ENCODE measurements at places on chromosomes 13 and 19.

DNA sequence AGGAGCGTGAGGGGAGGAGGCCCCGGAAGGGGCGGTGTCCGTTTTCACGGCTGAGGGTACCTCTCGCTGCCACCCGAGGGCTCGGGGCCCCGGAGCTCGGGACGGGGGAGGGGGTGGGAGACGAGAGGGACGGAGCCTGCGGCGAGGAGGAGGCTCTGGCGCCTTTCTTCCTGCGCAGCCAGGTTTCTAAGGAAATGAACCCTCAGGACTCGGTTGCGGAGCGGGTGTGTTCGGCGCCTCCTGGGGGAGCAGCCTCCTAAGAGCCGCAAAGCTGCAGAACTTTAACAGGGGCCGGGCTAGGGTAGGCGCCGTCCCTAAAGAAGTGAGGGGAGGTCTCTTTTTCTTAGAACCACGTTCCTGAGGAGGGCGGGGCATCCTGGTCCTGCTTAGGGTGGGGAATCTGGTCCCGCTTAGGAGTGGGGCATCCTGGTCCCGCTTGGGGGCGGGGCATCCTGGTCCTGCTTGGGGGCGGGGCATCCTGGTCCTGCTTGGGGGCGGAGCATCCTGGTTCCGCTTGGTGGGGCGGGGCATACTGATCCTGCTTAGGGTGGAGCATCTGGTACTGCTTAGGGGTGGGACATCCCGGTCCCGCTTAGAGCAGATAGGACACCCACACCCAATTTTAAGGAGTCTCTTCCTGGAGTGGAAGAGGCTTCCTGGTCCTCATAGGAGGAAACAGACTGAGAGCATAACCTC lies 6.2 kb downstream of the SYT5 start:
- peak; percentile 62 for DNase-seq

- DNase-seq, result peak; percentile 89
Measured at GRCh38 chr13:103525530-103525929, 459.3 kb upstream of the SLC10A2 start.

DNA sequence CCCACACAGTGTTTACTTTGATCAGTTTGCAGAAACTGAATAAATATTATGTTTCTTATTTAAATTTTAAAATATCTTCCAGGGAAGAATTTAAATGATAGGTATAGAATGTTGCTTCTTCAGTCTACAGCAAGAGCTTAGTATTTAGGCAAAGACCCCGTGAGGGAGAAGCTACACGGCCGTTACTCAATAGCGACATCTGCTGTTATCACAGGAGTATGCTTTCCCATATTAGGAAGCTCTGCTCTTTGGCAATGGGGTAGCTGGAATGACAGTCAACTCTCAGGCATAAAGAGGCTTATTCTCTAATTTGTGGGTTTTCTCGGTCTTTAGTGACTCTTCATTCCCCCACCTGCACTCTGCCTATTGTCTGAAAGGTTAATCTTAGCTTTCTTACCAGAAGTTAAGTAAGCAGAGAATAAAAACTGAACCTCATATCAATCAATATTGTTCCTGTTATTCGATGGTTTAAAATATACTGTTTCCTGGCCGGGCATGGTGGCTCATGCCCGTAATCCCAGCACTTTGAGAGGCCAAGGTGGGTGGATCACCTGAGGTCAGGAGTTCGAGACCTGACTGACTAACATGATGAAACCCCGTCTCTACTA lies 13.2 kb upstream of the LHFPL6 start:
- peak; percentile 72 for DNase-seq

- no peak for DNase-seq
Measured at GRCh38 chr13:107721125-107721869, 494.0 kb downstream of the LIG4 start.

- DNase-seq, result no peak
Measured at GRCh38 chr19:14073925-14074838, 1.6 kb downstream of the MISP3 start.

DNA sequence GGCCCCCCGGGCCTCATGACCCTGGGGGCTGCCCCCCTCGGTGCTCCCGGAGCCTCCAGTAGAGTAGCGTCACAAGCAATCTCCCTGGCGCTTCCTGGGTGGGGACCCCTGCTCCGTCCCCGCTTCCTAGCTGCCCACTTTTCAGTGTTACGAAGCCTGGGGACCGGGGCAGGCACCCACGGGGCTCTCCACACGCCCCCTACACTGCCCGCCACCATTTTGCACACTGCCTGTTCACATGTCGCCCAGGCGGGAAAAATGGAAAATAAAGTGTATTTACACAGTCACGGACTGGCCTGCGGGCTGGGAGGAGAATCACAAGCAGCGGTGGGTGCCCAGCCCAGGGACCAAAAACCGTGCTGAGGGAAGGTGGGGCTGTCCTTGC lies 9.5 kb downstream of the PRR36 start:
- no peak for DNase-seq

- DNase-seq, result no peak
Measured at GRCh38 chr13:42214446-42214845, 57.5 kb upstream of the AKAP11 start.

GRCh38 chr19:30305346-30306060 lies 66.7 kb upstream of the ZNF536 start:
- DNase-seq, result no peak

GRCh38 chr19:17703824-17704463 lies 15.3 kb upstream of the MAP1S start:
- DNase-seq, result no peak

DNA sequence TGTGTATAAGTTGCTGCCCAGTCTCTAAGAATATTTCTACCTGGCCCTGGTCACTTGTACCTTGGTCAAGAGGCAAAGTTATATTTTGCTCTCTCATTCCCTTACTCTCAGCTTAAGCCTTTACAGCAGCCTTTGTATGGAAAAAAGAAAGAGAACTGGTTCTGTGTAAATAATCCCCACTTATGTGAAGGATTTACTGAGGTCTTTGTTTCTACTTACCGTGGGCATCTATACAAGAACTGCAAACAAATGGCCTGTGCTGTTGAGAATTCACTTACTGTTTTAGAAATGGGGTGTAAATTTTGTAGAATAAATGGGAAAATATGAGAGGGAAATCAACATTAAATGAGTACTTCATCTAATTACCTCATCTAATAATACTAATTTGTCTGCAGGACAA lies 267.4 kb downstream of the PCDH20 start:
- no peak for DNase-seq

GRCh38 chr19:41601771-41602170 lies 25.1 kb downstream of the CEACAM4 start:
- DNase-seq, result no peak

DNA sequence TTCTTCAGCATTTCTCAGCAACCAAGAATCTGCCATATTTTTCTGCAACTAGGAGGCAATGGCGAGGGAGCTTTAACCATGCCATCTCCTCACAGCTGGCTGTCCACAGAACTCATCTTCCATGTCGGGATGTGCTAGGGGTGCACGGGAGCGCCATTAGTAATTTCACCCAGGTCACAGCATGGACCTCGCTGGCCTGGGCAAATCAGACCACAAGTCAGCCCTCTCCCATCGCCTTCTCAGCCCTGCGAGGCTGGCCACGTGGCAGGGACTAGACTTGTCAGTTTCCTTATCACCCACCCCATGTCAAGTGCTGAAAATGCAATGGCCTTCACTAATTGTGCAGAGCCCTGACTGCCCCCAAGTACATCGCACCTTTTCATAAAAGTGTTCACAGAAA lies 15.7 kb downstream of the COL4A1 start:
- no peak for DNase-seq

- no peak for DNase-seq
Measured at GRCh38 chr19:2170987-2171348, 7.2 kb downstream of the DOT1L start.

DNA sequence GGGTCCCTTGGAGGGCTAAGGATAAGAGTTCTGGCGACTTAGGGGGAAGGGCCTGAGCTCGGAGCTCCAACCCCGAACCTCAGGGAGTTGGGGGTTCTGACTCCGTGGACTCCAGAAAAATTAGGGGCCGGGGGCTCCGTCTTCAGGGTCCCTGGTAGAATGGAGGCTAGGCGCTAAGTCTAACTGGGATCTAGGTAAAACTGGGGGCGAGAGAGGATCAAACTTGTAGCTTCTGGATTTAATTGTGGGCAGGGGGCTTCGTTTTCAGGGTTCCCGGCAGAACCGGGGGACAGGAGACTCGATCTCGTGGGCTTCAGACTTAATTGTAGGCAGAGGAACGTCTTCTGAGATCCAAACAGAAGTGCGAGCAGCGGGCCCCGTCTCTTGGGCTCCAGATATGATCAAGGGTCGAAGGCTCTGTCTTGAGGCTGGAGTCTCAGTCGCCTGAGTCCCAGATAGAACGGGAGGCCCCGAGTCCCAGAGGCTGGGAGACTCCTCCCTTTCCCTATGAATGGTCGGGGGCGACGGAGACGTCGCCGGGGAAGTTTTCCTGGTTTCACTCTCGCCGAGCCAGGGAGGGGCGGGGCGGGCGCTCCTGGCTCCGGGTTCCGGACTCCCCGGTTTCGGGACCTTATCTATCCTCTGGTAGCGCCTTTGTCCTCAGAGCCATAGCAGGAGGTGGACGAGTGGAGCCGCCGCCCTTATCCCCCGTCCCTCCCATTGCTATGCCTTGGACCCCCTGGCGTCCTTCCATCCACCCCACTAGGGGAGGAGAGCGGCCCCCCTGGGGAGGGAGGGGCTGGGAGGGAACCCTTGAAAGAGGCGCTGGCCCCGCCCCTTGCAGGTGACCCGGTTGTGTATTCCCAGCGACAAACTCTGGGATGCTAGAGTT lies 1.3 kb downstream of the NECTIN2 start:
- DNase-seq, result peak; percentile 28

DNA sequence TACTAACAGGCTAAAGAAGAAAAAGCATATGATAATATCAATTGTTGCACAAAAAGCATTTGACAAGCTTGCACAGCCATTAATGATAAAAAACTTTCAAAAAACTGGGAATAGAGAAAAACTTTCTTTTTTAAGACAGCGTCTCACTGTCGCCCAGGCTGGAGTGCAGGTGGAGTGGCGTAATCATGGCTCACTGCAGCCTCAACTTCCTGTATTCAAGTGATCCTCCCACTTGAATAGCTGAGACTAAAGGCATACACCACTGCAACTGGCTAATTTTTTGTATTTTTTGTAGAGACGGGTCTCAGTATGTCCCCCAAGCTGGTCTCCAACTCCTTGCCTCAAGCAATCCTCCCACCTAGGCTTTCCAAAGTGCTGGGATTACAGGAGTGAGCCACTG lies 382.8 kb downstream of the TSHZ3 start:
- no peak for DNase-seq

DNA sequence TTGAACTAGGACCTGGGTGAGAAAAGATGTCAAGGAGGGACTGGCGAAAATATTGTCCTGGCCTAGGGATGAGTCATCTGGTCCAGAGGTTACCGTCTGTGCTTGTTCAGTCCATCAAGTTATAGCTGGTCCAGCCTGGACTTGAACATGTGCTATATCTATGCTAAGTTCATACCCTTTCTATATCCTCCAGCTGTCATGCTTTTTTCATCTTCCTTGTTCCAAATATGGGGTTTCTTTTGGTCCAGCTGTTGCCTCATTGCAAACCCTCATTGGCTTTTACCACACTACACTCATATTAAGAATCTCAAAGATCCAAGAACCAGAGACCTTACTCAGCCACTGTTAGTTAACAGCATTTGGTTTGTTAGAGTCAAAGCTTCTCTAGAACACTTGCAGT lies 19.1 kb upstream of the KLF12 start:
- DNase-seq, result no peak

GRCh38 chr19:12789904-12790619 lies 1.2 kb upstream of the JUNB start:
- peak; percentile 61 for DNase-seq

- no peak for DNase-seq
Measured at GRCh38 chr19:38711726-38712153, 32.5 kb downstream of the CAPN12 start.

DNA sequence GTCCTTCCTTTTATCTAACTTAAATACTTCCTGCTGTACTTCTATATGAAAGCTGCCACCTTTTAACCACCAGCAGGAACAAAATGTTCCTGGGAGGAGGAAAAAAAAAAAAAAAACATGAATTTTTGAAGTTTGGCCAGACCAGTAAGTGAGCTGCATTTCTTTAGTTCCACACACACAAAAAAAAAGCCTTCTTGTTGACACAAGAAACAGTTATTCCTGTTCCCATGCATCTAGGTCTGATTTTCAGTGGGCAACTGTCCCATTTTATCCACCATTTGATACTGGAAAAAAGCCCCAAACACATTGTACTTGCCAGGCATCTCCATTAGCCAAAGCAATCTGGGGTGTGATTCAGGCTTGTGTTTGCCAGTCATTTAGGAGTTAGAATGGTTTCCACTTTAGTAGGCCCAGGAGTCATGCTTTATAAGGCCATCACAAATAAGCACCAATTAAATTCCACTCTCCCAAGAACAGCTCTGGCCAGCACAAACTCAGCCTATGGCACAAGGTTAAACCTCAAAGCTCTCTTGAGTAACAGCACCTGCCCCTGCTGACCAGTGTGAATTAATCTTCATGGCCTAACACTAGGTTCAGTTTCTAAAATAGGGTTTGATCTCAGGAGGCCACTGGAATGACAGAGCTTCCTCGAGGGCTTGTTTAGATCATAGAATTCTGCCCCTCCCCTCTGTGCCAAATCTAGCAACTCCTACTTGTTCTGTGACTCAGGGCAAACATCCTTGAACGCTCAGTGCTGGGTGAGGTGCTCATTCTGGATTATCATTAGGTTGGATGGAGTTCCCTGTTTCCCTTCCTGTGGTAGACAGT lies 67.1 kb downstream of the NUFIP1 start:
- DNase-seq, result no peak

DNA sequence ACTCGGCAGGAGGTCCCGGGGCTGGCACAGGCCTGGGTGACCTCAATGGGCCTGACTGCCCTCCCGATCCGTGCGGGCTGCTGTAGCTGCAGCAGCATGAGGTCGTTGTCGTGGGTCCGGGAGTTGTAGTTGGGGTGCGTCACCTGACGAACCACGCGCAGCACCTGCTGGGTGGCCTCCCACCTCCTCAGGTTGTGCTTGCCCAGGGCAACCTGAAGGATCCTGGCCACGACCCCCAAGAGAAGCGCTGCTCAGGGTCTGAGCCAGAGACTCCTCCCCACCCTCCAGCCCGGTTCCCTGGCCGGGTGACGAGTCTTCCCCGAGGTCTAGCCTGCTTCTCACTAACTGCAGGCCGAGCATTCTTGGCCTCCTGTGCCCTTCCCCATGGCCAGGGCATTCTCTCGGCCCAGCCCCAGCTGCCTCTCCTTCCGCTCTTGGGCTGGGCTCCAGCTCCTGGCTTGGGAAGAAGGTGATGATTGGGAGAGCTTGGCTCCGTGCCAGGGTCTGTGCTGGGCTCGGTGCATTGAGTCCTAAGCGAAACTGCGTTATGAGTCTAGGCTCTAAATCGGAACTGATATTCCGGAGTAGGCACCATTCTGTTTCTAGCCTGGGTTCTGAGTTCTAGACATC lies 3.1 kb downstream of the KLK14 start:
- no peak for DNase-seq

GRCh38 chr19:42099336-42099925 lies 23.5 kb downstream of the ZNF574 start:
- DNase-seq, result no peak

- DNase-seq, result no peak
Measured at GRCh38 chr13:110415669-110416068, 108.6 kb downstream of the COL4A2 start.
